ENCODE measurements at places on chromosomes 5 and 9.

DNA sequence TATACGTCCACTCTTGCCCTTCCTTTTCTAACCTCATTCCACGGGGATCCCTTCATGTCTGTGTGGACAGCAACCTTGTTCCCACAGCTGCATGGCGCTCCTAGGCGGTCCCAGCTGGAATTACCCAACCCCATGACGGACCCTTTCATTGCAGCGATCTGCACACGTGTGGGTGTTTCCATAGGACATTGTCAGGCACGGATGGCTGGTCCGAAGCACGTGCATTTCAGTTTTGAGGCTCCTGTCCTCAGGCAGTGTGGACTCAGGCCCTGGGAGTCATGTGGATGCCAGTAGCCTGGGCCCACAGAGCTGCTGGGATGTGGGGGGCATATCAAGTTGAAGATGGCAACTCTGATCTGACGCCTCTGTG is 15.0 kb downstream of the CARD19 start:
- peak; percentile 1 for DNase-seq

- no peak for DNase-seq
Measured at GRCh38 chr5:178306430-178307225, 74.0 kb upstream of the PHYKPL start.

DNA sequence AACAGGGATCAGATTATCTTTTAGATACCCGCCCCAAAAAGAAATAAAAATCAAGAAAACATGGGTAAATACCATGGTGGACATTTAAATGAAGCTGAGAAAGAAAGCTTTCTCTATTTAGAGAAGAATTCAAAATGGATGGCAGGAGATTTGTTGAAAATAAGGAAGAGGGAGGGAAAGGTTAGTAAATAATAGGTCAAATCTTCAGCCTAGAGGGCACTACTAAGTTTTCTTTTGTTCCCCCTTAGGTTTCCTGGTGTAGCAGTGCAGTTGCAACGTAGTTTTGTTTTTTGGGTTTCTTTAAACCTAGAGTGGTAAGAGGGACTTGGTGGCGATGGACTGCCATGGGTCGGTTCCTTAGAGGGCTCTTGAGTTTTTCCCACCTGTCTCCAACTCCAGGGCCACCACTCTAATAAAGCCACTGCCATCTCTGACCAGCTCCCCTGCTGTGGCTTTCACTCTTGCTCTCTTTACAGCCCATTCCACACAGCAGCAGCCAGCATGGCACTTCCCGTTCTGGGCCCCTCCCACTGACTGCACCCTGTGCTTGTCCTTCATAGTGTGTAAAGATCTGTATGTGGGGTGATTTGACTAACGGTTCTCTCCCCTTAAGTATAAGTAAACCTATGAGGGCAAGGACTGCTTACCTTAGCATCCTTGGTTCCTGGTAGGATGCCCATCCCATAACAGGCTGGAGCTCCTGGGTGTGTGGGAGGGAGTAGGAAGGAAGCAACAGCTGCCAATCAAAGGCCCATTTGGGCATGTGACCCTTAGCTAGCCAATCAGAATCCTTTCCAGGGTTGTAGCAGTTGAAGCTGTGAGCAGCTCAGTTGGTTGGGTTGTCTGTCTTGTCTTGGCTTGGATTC is 118.3 kb downstream of the SLC1A3 start:
- peak; percentile 68 for DNase-seq

DNA sequence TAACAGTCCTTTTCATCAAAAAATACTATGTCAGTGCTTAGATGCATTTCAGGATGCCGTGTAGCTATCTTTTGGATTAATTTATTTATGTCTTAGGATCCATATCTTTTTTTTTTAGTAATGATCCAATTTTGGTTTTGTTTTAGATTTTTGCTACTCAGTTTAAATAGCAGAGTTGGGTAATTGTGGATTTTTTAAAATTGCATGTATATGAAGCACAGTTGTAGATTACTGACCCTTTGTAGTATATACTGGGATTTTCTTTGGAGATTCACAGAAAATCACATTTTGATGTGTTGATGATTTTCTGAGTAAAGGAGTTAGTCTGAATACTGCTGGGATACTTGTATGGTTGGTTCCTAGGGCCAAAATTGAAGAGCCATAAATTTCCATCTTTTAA is 111.8 kb downstream of the NIPBL start:
- DNase-seq, result no peak

DNA sequence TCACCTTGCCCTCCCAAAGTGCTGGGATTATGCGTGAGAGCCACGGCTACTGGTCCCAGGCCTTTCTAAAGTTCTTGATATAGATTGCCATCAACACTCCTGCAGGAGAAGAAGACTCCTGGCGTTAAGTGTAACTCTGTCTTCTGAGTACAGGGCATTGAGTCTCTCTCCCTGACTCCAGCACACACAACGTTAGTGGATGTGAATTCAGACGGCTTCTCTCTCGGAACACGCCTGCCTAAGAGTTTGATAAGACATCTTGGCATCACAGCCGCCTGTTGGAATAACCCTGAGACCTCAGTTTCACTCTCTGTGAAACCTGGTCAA is 27.5 kb upstream of the PPARGC1B start:
- DNase-seq, result no peak

GRCh38 chr5:129440424-129440823 is 19.7 kb upstream of the ADAMTS19 start:
- DNase-seq, result no peak

- DNase-seq, result no peak
Measured at GRCh38 chr5:110510146-110510545, 216.3 kb downstream of the TMEM232 start.

DNA sequence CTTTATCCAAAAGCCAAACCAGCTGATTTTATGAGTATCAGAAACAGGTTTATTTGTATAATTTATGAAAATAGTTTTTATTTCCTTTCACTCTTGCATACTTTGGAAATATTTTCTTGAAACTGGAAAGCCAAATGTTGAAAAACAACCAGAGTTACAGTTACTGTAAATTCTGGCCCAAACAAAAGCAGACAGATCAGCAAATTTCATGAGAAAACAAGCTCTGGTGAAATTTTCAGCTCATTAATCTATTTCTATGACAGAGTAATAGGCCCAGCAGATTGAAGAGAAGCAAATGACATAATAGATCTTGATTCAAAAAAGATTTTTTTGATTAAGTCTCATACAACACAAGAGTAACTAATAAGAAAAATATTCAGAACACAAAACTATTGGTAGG is 182.7 kb downstream of the ENC1 start:
- DNase-seq, result no peak

DNA sequence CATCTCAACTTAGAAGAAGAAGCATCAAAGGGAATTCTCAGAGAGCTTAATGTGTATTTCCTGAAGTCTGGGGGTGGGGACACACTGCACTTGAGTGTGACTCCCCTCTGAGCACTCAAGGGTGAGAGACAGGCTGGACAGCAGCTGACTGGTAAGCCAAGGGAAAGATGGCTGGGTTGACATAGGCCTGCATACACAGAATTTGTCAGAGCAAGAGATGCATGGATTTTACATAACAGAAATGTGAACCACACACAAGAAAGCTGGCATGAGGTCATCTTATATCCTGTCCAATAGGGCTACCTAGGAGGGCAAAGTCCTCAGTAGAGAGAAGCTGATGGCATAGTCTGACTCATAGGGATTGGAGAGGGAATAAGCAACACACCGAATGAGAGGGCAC is 114.3 kb upstream of the EPB41L4A start:
- peak; percentile 49 for DNase-seq

DNA sequence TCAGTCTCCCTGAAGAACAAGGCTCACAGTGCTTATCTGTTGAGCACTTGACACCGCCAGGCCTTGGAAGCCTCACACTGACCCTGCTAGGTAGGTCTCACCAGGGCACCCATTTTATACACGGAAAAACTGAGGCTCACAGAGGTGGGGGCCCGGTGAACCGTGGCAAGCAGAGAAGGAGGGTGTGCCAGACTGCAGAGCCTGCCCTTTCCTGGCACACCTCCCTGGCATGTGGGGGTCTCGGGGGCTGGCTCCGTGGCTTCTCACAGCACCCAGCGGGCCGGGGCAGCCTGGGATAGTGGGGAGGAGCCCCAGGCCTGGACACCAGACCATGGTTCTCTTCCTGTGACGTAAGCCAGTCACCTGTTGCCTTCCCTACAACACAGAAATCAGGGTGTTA is 53.7 kb upstream of the IER5L start:
- DNase-seq, result no peak

DNA sequence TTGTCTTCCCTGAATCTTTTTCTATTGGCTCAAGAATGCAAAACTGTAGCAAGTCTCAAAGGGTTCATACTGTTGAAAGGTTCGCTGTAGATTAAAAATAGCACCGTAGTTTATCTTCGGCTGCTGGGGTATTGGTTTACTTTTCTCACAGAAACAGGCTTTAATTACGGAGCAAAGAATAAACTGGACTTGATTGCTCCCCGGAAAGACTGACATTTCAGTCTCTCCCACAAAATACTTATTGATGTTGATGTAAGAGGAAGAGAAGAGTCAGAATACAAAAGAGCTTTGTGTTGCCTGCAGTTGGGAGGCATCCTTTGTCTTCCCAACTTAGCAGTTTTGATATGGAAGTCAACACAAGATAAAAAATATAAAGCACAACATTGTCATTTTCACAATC is 183.9 kb upstream of the DMAC1 start:
- DNase-seq, result no peak

- DNase-seq, result peak; percentile 68
Measured at GRCh38 chr5:95281226-95281625, 3.7 kb downstream of the MCTP1 start.

DNA sequence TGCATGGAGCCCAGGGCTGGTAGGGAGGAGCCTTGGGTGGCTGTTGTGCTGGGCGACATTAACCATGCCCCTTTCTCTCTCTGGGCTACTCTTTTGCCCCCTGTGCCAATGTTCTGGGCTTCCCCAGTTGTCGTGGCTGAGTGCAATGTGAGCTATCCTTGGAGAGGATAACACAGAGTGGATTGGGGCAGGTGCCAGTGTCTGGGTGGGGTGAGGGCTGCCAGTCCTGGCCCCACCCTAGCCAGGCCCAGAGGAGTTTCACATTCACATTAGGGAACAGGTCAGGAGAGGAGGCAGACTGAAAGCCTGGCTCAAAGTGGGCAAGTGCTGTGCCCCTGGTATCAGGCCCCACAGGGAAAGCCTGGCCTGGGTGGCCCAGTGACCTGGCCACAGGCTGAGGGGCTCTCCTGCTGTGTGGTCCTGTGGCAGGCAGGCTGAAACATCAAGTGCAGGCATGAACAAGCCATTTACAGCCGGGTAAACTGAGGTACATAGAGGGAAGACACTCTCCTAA is 7.5 kb upstream of the NDST1 start:
- no peak for DNase-seq

GRCh38 chr5:77993855-77994318 is 217.7 kb upstream of the TBCA start:
- DNase-seq, result no peak

DNA sequence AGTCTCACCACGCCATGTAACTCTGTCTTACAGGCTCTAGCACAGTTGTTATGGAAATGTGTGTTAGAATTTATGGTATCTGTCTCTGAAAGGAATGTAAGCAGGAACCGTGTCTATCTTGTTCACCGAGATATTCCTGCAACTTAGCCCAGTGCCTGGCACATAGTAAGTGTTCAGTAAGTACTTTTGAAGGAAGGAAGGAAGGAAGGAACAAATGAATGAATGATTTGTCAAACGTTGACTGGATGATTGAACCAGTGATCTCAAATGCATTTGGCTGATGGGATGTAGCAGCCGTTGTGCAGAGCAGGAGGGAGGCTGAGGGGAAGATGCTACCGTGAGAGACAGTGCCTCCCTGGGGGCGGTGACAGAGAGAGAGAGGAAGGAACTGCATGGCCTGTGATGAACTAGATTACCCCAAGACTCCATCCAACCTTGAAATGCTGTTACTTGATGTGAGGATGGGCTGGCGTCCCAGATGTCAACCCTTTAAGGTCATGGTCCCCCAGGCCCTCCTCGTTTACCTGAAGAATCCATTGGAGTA is 47.5 kb upstream of the PPARGC1B start:
- DNase-seq, result no peak

DNA sequence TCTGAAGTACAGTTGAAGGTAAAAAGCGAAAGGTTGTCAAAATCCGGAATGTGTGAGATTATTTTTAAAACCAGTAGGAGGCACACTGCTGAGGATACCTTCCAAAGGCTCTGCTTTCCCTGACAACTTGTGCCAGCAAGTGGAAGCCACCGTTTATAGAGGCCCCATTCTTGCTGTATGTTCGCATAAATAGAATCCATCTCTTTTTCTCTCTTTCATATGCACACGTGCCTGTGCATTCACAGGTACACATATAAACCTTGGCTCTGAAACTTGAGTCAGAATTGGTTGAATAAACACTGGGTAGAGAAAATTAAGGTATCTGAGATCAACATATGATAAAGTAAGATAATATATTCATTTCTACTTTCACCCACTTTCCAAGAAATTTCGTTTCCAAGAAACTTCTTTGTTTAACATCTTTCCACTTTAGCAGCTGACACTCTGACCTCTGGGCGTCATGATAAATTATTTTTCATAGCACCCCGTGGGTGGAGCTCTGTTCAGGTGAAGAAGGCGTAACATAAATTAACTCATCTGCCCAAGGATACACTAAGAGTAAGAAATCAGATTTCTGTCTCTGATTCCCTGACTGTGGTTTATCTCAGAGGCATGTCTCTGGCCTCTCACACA is 63.7 kb upstream of the RICTOR start:
- DNase-seq, result peak; percentile 24

DNA sequence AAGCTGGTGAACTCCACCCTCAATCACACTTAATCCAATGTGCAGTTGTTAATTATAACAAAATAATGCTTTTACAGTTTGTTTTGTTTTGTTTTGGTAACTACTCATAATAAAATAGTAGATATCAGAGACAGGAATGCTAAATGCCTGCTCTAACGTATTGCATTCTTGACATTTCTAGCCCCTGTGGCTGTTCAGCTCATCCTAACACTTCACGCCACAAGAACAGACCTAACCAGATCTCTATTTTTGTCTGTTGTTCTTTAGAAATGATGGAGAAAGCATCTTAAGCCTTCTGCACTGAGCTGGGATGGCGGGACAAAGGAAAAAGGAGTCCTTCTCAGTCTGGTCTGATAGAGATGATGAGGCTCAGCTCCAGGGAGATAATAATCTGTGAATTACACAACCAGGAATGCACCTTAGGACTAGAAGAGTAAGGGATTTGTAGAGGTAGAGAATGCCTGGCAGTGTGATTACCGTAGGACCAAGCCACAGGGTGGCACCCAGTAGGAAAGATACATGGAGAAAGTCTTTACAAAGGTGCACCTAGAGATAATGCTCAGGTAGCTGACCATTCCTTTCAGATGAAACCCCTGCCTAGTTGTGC is 628.8 kb downstream of the PDE4D start:
- no peak for DNase-seq

DNA sequence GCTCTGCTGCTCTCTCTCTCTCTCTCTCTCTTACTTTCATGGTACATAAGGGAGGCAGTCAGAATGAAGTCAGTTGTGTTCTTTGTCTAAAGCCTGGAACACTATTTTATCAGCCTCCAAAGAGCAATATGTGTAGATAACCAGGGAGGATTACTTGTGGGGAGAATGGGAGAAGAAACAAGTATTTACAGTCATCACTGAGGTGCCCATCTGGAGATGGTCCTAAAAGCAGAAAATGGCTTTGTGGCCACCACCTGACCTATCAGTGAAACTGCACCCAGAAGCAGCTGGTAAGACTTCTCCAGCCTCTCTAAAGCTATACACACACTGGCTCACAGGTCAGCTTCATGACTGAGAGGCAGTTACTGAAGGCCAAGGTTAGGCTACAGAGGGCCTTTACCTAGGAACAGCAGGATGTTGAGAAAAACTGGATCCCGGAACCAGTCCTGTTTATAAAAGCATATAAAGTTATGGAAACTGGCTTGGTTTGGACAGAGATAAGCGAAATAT is 75.1 kb downstream of the MRPS27 start:
- peak; percentile 31 for DNase-seq

GRCh38 chr9:71648453-71648852 is 119.9 kb downstream of the CEMIP2 start:
- DNase-seq, result no peak

GRCh38 chr9:114483499-114483898 is 21.8 kb downstream of the WHRN start:
- no peak for DNase-seq
